Stimulated activated CD4-positive, alpha-beta T cell treated with anti-CD3 and anti-CD28 coated beads, Interleukin-4, amount 100 ng/mL, for 48 hours (primary cell): ENCODE measurements at places on chromosomes 3 and 15.

- DNase-seq: no peak
Observed at GRCh38 chr15:73688455-73688854, 4.3 kb downstream of the CD276 start.

DNA sequence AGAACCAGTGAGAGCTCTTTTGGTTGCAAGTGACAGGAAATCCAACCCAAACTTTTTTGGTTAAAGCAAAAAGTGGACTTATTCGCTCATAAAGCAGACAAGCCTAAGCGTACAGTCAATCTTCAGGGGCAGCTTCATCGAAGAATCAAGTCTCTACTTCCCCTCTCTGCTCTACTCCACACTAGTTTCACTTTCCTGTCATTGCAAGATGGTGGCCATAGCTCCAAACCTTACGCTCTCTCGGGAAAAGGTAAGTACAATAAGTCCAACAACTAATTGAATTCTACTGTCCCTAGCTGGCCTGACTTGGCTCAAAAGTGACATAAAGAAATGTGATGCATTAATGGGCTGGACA, 24.9 kb upstream of the ZNF710 start:
- no peak for DNase-seq

DNA sequence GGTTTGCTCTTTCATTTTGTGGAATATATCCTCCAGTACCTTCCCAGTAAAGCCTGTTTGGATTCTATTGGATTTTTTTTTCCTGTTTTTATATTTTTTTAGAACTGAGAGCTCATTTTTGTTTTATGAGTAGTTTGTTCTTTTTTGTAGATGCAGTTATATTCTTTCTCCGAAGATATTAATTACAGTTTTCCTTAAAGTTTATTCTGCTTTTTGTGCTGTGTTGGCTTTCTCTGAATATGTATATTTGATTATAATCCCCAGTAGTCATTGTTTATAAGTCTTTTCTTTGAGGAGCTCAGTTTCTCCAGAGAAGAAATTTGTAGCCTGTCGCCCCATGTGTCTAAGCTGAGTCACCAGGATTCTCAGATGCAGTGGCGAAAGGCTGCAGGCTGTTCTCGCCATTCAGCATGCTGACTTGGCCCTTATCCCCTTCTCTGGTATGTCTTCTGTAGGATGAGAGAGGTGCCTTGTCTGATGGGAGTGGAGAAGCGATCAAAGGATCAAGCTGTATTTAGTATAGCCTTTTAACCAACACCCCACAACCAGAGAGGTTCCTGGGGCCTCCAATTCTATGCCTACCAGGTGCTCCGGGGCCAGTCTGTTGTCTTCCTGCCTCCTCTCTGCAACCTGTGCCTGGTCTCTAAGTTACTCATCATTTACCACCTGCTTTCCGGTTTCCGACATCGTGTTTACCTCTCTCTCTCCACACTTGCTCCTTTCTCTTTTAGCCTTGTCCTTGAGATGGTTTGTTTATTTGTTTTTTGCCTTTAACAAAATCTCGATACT, 31.7 kb upstream of the MFSD1 start:
- no peak for DNase-seq

- DNase-seq: no peak
Observed at GRCh38 chr15:75731248-75732151, 18.9 kb upstream of the CSPG4 start.

- no peak for DNase-seq
Observed at GRCh38 chr3:100288288-100288894, 27.6 kb downstream of the TBC1D23 start.

DNA sequence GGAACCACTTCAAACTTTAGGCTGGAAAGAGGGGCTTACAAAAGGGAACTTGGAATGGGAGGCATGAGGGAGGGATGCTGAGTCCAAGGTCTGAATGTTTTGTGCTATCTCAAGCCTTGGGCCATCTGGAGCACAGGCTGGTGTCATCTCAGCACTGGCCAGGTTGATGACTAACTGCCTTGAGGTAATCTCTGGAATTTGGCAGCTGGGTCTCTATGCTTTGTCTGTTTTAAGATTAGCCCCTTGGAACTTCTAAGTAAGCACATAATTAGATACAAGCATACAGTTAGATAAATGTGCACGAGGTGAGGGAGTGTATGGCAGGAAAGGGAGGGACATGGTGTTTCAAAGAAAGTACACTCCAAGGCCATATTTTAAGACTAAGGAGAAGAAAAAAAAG, 252.4 kb upstream of the CCDC54 start:
- DNase-seq: no peak

- no peak for DNase-seq
Observed at GRCh38 chr15:20657084-20657483, 115.5 kb upstream of the GOLGA6L6 start.

DNA sequence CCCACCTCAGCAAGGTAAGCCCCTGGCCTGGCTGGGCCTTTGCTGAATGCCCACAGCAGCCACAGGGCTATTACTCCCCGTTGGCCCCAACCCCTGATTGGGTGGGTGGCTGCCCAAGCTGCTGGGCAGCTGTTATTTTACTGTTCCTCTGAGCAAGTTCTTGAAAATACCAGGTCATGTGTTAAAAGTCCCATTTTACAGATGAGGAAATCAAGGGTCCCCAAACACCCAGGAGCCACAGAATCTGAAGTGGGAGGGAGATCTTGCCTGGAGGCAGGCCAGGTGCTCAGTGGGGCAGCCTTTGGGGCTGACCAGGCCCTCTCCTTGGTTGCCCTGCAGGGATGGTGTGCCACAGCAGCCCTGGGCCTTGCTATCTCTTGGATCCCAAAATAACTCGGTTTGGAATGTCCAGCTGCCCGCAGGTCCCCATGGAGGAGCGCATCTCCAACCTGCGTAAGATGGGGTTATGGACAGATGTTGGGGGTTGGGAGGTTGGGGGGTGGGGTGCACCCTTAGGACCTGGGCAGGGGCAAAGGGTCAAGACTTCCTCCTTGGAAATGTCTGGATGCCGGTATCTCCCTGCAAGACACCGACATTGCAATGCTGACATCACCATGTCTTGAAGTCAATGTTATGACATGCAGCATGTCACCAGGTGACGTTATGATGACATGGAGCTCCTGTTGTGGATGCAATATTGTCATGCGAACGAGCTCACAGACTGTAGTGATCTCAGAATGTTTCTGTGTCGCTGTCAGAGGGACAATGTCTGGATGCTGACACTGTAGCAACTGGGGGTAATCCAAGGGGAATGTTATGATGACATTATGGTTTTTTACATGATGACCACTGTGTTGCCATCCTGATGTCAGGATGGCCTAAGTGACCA, 13.3 kb upstream of the CSPG4 start:
- DNase-seq: no peak

- DNase-seq: no peak
Observed at GRCh38 chr3:192802957-192803899, 75.9 kb upstream of the FGF12 start.

GRCh38 chr3:193897731-193898180, 238.2 kb upstream of the HES1 start:
- DNase-seq: no peak

GRCh38 chr3:43892526-43892925, 201.8 kb downstream of the ABHD5 start:
- DNase-seq: no peak

DNA sequence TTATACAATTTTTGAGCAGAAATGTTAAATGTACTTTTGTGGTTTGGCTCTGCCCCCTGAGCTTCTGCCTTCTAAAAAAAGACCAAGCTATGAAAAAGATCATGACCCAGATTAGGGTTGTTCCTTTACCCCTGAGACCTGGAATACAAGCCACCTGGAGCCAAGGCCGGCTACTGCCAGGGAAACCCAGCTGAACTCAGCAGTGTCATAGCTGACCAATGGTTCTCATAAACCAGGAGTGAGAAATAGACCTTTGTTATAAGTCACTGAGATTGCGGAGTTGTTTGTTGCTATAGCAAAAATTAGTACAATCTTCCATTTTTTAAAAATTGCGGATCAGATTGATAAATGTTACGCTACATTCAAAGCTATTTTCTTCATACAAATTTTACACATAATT, 1261.7 kb downstream of the ROBO1 start:
- no peak for DNase-seq

- no peak for DNase-seq
Observed at GRCh38 chr3:31550452-31551251, 17.9 kb downstream of the STT3B start.

DNA sequence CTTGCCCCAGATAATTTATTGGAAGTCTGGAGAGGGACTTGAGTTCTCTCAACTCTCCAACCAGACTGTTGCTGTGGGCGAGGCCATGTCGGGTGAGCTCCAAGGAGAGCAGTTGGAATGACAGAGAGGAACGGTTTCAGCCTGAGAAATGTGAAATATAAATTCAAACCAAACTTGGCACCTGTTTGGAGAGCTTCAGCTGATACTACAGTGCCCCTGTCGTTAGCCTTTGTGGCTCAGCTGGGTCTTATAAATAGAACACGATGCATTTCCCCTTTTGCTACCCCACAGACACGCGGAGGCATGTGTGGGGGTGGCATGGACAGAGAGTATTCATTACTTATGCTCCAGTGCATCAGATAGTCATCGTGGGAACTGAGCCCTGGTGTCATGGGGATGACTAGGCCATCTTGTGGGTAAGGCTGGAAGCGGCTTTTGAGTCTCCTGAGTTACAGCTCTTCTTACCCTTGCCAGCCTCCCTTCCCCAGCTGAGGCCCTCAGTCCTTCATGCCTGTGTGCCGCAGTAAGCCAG, 15.6 kb downstream of the SMAD3 start:
- peak; percentile 56 for DNase-seq

DNA sequence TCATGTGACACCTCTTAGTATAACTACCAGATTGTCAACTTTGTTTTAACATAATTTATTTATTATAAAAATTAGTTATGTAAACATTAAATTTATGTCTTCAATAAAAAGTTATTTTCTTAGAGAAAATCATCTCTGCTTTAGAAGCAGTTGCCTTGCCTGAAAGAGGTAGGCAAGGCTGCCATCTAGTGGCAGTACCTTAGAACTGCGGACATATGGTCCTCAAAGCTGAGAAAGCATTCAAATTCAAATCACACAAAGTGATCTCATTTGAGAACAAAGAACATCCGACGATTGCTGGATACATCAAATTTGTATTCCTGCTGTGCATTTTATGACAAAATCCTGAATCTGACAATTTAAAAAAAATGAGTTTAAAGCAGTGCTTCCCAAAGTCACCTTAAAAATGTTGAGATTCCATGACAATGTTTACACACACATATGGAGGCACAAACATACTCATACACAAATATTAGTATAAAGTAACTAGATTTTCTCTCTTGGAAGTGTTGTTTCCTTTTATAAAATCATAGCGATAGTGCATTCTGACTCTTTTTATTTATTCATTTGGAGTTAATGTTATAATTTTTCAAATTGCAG, 617.4 kb downstream of the CADM2 start:
- DNase-seq: peak; percentile 42

DNA sequence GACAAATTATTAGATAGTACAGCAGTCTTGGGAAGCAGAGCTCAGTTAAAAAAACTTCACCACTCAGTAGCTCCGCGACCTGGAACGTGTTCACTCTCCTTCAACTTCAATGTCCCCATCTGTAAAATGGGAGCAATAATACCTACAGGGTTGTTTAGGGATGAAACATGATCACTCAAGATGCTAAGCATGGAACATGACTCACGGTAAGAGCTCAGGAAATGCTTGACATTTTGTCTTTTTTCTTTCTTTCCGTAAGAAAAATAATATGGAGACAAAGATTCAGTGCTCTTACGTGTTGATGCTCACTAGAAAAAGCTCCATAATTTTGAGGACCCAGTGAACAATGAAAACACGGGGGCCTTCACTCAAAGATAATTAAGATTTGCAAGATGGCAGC, 606.7 kb upstream of the MDFIC2 start:
- DNase-seq: no peak

- DNase-seq: no peak
Observed at GRCh38 chr15:86028961-86029360, 50.7 kb upstream of the AGBL1 start.

- no peak for DNase-seq
Observed at GRCh38 chr3:33128706-33129105, 14.9 kb downstream of the CRTAP start.

DNA sequence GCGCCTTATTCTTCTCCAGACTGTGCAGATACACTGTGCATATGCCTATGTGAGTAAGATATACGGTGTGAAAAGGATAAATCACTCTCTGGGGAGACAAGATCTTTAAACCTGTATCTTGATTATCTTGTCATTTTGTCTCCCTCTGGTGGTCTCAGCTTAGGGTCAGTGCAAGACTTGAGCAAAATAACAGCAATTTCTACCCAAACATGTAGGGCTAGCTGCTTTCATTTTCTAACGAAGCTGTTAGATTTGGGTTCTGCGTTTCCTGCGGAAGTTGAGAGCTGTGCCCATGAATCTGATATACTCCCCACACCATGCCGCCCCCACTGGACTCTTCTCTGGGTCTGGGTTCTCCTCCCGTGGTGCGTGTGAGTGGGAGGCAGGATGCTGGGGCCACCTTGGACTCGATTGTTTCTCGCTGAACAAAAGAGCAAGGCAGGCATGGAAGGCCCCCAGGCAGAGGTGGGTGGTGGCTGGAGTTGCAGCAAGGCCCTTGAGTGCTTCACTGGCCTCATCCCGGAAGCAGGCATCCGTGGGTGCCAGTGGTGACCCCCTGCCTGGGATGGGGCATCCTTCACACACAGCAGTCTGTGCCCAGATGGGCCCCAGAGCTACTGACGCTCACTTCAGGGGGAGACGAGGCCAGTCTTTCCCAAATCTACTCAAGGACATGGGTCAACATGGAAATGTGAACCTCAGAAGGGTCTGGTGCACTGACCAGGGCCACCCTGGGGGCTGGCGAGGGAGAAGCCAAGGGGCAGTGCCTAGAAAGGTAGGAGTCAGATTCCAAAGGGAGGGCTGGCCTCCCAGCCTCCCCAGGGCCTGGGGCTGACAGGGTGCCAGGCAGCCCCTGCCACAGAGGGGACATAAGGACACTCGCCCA, 179.6 kb downstream of the NSMCE3 start:
- no peak for DNase-seq

DNA sequence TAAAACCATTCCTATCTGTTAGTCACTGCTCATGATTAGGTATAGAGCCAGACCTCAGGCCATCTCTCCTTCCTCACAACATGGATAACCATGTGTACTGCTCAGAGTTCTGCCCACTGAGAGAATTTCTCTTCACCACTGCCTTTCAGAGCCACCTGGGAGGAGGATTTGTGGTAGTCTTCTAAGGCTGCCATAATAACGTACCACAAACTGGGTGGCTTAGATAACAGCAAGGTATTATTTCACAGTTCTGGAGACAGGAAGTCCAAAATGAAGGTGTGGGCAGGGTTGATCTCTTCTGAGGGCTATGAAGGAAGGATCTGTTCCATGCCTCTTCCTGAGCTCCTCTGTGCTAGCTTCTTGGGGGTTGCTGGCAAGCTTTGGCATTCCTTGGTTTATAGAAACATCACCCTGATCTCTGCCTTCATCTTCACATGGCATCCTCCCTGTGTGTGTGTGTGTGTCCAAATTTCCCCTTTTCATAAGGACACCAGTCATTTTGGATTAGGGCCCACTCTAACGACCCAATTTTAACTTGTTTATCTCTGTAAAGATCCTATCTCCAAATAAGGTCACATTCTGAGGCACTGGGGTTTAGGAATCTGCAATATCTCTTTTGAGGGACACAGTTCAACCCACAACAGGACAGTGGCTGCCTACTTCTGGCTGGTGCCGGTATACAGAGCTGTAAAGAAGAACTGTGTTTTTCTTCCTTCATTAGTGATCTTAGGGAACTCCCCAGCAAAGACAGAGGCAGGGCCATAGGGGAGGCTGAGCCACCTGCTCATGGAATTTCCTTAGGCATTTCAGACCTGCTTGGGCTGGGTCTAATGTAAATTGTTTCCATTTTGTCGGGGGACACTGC, 42.1 kb upstream of the NOX5 start:
- DNase-seq: no peak
